ENCODE measurements at places on chromosomes 7 and 10. TPM values are rescaled to one million over a fixed set of nuclear protein-coding genes. Genes with fewer than 3 reads are reported as not detected.

Gene AKR1C8
- not detected for polyA plus RNA-seq

Gene GPC2
- 6.3 TPM for polyA plus RNA-seq

Gene SGPL1
- polyA plus RNA-seq, result 26.7 TPM

Gene CHRM2
- polyA plus RNA-seq, result 0.09 TPM

DNA sequence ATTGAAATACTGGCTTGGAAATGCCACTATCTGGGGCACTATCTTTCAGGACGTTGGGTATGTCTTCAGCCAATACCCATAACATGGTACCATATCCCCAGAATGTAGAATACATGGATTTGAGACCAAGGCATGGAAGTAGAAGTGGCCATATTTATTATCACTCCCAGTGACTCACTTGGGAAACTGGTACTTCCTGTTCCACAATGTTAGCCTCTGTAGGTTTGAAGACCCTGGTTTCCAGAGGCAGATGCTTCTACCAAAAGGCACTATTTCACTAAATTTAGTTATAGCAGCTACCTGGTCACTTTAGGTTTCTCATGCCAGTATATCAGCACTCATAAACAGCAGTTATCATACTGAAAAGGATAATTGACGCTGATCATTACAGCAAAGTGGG is 184.2 kb downstream of the CCDC71L start:
- DNase-seq, result no peak

- no peak for DNase-seq
Observed at GRCh38 chr10:115417585-115418265, 324.6 kb downstream of the ATRNL1 start.

GRCh38 chr7:140059273-140060242 is 3.2 kb downstream of the PARP12 start:
- no peak for DNase-seq
